Activated T-helper 9 cell treated with anti-CD3 and anti-CD28 coated beads, Interleukin-2, amount 50 U/mL, for 16 hours (primary cell): ENCODE measurements at places on chromosomes 12 and 14.

GRCh38 chr14:91732439-91732838, 553 bp upstream of the CATSPERB start:
- DNase-seq, result no peak

GRCh38 chr12:105015543-105015942, 29.4 kb downstream of the NOPCHAP1 start:
- no peak for DNase-seq

DNA sequence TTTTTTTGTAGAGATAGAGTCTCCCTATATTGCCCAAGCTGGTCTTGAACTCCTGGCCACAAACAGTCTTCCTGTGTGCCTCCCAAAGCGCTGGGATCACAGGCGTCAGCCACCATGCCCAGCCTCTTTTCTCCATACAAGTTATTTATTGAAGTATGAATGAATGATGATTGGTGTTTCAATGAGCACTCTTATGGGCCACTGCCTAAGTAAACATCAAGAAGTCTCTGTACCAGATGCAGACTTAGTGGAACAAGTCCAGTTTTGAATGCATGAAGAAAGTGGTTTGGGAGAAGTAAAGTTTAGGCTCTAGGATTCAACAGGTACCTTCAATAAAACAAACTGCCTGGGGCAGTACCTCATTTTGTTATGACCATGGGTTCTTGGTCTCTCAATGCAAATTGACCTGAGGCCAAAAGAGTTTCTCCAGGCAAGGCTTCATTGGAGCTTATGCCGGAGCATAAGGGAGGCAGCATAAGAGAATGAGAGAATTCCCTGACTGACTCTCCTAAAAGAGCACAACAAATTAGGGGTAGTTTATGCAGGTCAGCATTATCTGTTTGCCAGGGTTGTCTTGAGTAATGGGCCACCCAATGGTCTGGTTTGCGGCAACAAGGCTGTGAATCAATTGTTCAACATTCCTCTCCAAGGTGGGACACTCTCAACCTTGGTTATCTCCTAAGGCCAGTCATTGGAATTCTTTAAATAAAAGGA, 1.1 kb upstream of the GMFB start:
- no peak for DNase-seq

DNA sequence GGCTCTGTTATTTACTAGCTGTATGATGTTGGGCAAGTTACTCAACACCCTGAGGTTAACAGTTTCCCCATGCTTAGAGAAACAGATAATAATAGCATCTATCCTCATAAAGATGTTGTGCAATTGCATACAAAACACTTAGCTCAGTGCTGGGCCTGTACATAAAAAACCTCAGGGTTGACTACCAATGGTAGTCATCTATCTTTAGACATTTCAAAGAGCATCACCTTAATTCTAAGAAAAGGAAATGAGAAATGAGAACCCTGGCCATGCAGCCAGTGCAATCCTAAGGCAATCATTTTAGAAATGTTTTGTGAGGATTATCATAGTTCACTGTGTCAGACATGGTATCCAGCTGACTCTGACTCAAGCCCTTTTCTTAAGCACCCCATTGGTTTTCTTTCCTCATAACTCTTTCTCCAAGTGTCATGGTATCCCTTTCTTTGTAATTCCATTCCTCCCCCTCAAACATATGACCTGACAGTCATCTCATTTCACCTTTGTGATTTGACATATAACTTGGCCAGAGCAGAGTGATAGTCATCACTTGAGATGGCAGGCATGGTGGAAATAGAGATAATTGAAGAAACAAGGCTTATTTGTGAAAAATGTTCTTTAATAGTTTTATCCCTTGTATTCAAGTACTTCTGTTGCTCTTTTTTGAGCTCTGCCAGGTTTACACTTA, 29.5 kb upstream of the OSBPL8 start:
- DNase-seq, result no peak

DNA sequence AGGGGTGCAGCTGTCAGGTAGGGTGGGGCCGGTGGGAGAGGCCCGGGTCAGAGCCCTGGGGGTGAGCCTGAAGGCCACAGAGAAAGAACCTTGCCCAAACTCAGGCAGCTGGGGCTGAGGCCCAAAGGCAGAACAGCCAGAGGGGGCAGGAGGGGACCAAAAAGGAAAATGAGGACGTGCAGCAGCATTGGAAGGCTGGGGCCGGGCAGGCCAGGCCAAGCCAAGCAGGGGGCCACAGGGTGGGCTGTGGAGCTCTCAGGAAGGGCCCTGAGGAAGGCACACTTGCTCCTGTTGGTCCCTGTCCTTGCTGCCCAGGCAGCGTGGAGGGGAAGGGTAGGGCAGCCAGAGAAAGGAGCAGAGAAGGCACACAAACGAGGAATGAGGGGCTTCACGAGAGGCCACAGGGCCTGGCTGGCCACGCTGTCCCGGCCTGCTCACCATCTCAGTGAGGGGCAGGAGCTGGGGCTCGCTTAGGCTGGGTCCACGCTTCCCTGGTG, 10.5 kb downstream of the MMP14 start:
- DNase-seq, result no peak

DNA sequence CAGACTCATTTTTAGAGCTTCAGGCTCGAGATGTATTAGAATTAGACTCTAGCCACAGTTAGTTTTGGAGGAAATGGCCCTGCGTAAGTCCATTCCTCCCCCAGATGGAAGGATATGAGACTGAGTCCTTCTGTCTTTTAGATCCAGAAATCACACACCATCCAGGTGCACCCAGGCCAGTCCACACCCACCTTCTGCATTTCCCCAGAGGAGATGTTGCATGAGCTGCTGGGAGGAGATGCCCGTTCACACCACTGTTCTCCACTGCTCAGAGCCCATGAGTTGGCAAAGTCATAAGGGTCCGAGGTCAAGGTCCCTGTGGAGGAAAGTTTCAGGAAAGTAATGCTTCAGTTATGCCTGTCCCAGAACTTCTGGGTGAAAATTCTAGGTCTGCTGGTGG, 29.2 kb downstream of the VWF start:
- no peak for DNase-seq

DNA sequence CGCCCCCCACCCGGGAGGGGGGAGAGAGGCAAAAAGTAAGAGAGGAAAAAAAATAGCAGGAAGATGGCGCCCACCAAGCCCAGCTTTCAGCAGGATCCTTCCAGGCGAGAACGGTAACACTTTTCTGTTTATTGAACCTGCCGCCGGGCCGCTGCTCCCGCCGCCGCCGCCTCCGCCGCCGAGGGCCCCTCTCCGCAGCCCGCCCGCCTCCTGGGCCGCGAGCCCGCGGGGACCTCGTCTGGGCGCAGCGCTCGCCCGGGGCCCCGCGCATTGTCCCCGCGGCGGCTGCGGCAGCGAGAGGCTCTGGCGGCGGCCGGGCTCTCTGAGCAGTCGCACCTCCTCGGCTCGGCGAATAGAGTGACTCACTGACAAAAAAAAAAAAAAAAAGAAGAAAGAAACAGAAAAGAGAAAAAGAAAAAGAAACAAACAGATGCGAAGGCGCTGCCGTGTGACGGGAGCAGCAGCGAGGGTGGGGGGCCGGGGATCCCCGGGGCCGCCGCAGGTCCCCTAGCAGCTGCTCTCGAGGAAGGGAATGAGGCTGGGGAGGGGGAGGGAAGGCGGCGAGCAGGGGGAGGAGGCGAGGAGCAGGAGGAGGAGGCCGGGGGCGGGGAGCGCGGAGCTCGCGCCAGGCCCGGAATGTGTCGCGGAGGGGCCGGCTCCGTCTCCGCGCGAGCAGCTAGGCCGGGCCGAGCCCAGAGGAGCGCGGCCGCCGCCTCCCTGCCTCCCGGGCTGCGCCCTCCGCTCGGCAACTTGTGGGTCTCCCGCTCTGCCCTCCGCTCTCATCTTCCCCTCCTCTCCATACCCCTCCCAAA, 781 bp downstream of the NPAS3 start:
- DNase-seq, result no peak

- no peak for DNase-seq
Measured at GRCh38 chr14:101791919-101792572, 30.5 kb downstream of the PPP2R5C start.

- DNase-seq, result no peak
Measured at GRCh38 chr12:75446857-75447256, 33.7 kb upstream of the GLIPR1 start.

GRCh38 chr14:99742509-99743487, 50.4 kb upstream of the EML1 start:
- no peak for DNase-seq

- DNase-seq, result no peak
Measured at GRCh38 chr14:55874785-55875184, 243.4 kb upstream of the PELI2 start.

DNA sequence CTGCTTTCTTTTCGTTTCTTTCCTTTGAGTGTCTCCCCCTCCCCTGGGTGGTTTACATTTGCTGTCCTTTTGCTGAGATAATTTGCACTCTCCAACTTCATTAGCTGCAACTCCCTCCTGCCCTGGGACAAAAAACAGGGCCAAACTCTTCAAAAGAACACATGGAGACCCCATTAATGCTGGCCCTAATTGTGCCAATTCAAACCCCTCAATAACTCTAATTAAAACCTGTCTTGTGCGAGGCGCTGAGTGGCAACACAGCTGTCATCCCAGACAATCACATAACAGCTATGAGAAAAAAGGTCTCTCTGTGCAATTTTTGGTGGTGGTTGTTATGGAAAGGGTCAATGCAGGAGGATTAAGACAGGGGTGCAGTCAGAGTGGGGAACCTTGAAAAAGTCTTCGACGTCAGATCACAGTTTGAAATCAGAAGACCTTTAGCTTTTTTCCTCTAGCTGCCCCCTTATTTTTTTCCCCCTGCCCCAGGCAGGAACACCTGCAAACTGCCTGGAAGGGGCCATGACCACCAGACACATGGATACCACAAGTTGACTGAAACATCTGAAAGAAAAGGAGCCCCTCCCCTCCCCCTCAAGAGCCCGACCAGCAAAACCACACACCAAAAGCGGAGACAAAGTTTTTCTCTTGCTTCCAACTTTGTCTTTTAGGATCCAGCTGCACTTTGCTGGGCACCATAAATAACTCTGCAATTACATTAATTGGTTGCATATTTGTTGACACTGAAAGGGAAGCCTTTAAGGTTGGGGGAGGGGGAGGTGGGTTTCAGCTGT, 26.5 kb upstream of the SMOC1 start:
- DNase-seq, result no peak

- DNase-seq, result no peak
Measured at GRCh38 chr12:30108666-30109065, 324.9 kb upstream of the TMTC1 start.

- DNase-seq, result no peak
Measured at GRCh38 chr14:61581955-61582615, 113.2 kb upstream of the HIF1A start.

DNA sequence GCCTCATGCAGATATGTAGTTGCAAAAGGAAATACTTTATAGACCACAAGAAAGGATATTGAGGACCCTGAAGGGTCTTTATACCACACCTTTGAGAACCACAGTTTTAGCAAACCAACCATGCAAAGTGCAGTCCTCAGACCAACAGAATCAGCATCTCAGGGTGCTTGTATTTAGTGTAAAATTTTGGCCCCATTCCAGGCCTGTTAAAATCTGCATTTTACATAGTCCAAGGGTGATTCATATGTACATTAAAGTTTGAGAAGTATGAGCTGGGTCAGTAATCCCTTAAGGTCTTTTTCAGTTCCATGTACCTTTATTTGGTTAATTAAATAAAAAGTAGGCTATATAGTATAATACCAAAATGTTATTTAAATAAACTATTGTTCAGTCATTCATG, 91.2 kb downstream of the WNK1 start:
- DNase-seq, result no peak

GRCh38 chr14:78836777-78837176, 666.6 kb downstream of the NRXN3 start:
- DNase-seq, result no peak

- no peak for DNase-seq
Measured at GRCh38 chr12:102479099-102479885, 1.1 kb downstream of the IGF1 start.

- DNase-seq, result no peak
Measured at GRCh38 chr14:97025722-97026121, 228.5 kb downstream of the VRK1 start.

GRCh38 chr12:26798023-26798422, 35.0 kb downstream of the ITPR2 start:
- no peak for DNase-seq

DNA sequence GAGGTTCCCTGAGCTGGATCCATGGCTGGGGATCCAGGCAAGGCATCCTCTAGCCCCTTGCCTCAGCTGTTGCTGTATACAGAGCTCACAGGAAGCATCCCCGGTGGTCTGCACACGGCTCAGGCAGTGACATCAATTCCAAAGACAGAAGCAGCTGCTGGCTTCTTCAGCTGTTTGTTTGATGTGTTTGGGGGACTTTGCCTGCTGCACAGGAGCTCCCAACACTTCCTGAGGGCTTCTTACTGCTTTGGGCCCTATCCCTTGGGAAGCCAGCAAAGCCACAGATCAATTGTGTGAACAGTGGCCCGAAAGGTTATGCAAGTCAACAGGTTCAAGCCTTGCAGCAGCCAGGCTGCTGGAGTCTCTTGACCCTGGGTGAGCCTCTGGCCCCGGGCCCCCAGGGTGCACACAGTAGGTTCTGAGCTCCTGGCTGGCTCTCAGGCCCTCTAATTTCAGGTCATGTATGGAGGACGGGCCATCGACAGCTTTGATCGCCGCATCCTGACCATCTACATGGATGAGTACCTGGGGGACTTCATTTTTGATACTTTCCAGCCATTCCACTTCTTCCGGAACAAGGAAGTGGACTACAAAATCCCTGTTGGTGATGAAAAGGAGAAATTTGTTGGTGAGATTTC, 42.6 kb downstream of the CCDC92 start:
- no peak for DNase-seq

DNA sequence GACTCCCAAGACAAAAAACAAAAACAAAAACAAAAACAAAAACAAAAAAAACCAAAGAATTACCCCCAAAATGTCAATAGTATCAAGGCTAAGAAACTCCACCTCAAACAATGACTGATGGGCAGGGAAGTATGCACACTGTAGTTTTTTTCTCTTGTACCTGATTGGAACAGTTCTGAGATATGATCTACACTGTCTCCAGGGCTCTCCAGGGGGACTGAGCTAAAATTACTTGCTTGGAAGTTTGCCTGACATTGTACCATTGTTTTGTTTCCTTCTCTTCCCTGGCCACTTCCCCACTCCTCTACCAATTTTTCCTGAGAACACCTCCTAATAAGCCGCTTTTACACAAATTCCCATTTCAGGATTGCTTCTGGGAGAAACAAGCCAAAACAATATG, 22.3 kb upstream of the CATSPERB start:
- DNase-seq, result no peak

GRCh38 chr12:109949089-109949488, 47.1 kb downstream of the GIT2 start:
- DNase-seq, result no peak
